Fibroblast of skin of right quadriceps (primary cell): ENCODE measurements at places on chromosomes 16 and 17.

DNA sequence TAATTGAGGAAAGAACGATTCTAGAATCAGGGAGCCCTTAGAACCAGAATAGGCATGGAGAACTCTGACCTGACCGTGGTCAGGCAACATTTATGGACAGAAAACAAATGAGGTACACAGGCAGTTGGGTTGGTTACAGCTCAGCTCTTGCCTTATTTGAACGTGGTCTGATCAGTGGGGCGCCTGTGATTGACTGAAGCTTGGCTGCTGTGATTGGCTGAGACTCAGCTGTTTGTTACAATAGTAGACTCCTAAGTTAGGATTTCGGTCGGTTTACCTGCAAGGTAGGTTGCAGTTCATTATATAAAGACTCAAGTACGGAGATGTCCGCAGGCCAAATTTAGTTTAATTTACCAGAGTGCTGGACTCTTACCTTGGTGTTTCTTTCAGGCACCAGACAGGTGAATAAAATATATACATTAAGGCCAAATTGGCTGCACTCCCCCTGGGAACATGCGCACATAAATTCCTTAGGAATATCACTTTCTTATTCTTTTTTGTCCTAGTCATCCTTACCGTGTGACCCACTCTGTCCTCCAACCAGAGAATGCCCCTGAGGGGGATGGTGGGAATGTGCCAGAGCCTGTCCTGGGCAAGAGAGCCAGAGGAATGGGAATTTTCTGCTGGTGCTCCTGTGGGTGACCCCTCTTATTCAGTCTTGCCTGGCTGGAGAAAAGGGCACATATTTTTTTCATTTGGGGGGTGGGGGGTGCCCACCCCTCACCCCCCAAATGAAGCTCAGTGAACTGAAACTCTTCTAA, 7.5 kb upstream of the CSNK2A2 start:
- DNase-seq: no peak

DNA sequence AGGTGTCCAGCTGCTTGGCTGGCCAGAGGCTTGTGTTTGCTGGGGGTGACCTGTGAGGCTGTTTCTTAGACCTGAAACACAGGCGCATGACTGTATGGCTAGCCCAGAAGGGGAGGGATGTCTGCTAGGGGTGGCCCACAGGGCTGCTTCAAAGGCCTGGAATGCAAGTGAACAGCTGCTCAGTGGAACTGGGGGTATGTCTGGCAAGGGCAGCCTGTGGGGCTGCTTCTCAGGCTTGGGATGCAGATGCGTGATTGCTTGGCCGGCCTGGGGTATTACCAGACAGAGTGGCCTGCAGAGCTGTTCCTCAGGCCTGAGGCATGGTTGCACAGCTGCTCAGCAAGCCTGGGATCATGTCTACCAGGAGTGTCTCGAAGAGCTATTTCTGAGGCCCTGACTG, 20.5 kb downstream of the TANC2 start:
- DNase-seq: no peak

- DNase-seq: peak; percentile 81
Observed at GRCh38 chr17:62965686-62966425, at the start of gene TANC2. TSS of gene TANC2 (plus strand) at chr17:62966235. CDS start at chr17:63009560, 43,325 bp downstream.

GRCh38 chr17:41406205-41406604, 8.8 kb upstream of the KRT31 start:
- no peak for DNase-seq

- DNase-seq: no peak
Observed at GRCh38 chr16:57127836-57128235, 35.5 kb downstream of the CPNE2 start.

DNA sequence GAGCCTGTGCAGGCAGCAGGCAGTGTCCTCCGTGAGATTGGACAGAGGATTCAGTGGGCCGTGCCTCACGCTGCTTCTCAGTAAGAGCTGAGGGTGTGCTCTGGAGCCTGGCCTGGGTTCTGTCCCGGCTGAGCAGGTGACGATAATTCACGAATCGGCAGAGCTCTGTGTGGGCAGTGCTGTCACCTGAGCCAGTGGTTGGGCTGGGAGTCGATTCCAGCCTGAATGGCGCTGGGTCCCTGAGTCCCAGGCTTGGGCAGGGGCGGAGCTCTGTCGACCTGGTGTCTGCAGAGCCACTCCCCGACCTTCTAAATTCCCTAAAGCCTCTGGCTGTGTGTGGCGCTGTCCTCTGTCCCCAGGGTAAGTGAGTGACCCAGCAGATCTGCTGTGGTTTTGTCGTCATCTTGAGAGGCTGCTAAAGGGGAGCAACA, 8.4 kb downstream of the ACSF3 start:
- no peak for DNase-seq

GRCh38 chr16:56675685-56676210, 6.1 kb downstream of the MT1H start:
- no peak for DNase-seq

GRCh38 chr16:81518439-81518757, 73.8 kb downstream of the CMIP start:
- no peak for DNase-seq

DNA sequence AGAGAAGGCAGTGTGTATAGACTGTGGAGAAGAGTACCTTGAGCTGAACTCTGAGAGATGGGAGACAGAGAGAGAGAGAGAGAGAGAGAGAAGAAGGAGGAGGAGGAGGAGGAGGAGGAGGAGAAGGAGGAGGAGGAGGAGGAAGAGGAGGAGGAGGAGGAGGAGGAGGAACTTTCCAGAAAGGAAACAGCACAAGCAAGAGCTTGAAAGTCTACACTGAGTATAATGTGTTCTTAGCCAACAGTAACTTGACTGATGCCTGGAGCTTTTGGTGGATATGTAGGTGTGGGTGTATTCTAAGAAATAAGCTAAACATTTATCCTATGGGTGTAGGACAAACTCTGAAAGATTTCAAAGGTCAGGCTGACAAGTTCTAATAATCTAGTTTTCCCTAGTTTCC, 116.4 kb downstream of the SNX11 start:
- DNase-seq: no peak

GRCh38 chr16:81237942-81238295, 570 bp upstream of the BCO1 start:
- no peak for DNase-seq

DNA sequence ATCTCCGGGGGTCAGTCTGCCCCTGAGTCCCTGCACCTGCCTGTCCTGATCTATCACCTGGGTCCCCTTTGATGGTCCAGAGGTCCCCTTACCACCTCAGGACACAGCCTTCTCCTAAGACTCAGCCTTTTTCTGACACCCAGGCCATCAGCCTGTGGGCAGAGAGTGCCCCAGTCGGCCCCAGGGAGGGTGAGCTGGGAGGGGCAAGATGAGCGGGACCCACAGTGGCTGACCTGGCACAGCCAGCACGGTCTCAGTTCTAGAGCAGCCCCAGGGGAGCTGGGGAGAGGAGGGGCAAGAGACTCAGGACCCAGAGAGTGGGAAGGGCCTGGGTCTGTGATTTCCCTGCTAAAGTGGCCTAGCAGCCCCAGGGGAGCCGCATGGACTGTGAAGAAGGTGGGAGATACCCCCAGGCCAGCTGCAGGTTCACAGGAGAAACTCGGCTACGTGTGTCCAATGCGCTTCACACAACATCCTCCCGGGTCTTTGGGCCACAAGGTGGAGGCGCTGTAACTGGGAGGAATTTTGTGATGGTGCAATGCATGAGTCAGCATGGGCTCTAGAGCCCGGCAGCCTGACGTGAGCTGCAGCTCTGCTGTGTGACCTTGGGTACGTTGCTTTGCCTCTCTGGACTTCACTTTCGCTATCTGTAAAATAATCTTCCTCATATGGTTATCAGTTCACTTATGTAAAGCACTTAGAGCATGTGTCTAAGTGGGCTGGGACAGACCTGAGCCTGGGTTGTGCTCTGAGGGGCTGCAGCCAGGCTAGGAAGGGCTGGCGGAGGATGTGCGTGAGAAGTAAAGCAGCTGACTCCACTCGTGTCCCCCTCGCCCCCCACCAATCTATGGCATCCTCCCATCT, 67.2 kb upstream of the LHX1 start:
- DNase-seq: no peak

DNA sequence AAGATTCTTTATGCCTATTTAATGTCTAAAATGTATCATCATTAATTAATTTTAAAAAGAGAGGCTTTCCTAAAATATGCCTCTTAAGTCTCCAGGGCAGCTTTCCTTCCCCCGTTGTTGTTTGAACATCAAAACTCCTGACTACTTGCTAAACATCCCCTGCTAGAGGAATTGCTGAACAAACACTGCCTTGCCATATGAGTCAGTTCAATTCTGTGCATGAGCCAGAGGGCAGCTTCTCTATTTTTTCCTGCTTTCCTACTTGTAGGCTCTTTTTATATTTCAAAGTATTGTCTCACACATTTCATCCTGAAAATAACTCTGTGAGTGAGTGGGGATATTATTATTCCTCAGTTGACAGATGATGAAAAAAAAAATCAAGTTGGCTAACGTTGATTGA, 143.4 kb downstream of the HS3ST4 start:
- DNase-seq: no peak

- DNase-seq: no peak
Observed at GRCh38 chr17:4342535-4342934, 23.9 kb downstream of the UBE2G1 start.

GRCh38 chr16:13038591-13038990, 137.2 kb downstream of the SHISA9 start:
- DNase-seq: no peak

DNA sequence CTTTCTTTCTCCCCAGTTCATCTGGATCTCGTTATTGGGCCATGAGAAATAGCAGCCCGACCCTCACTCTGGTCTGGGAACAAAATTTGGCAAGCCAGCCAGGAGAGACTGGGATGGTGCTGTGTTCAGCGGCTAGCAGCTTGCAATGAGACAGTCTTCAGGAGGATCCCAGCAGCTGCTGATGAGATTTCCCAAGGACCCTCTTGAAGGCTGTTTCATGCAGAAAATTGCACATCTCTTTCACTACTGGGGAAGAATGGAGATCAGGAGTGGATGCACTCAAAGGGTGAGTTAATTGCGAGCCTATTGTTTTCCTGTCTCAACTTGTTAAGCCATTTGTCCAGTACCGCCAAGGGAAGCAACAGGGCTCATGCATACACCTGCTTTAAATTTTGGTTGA, 5.5 kb upstream of the COIL start:
- no peak for DNase-seq
